ENCODE measurements at places on chromosomes 12 and 14.

- no peak for DNase-seq
Measured at GRCh38 chr14:83282706-83283105, 1749.1 kb upstream of the SEL1L start.

DNA sequence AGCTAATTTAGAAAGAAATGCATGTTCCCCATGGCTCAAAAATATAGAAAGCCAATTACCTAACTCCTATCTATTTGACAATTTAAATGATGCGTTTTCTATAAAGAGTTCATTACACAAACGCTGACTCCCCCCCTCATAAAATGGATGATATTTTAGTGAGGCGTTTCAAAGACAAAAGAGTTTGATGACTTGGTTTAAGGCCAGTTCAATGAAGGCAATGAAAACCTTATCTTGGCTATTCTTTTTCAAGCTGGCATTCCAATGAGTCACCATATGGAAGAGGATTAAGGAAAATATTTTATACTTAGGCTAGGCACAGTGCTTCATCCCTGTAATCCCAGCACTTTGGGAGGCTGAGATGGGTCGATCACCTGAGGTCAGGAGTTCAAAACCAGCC is 62.7 kb downstream of the HMGA2 start:
- no peak for DNase-seq

DNA sequence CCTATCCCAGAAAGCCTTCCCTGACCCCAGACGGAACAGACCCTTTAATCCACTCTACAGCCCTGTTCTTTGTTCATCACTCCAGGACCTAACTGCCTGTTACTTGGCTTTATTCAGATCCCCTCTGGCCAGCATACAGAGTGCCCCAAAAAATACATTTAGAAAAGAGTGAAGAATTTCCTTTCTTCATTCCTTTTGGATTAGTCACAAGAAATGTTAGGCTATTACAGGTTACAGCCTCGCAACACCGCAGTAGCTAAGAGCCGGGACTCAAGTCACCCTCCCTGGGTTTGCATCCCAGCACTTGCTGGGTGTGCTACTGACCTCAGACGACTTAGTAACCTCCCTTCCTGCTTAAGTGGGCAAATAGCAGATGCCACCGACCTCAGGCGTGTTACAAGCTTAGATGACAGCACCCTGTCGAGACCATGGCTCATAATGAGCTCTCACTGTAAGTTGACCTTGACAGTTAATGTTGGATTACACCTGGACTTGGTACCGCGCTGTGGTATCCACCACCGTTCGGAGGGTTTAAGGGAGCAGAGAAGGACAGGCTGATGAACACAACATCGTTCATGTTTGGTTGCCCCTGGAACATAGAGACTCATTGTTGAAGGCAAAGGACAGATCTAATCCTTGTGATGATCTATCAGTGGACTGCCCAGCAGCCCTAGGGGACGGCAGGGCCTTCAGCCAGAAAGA is 12.9 kb downstream of the GLRX5 start:
- DNase-seq: no peak

- DNase-seq: no peak
Measured at GRCh38 chr14:61417141-61417540, 95.8 kb downstream of the PRKCH start.

- no peak for DNase-seq
Measured at GRCh38 chr12:92301356-92301755, 155.7 kb upstream of the BTG1 start.

GRCh38 chr12:31003861-31004640 is 69.6 kb upstream of the DDX11 start:
- no peak for DNase-seq

DNA sequence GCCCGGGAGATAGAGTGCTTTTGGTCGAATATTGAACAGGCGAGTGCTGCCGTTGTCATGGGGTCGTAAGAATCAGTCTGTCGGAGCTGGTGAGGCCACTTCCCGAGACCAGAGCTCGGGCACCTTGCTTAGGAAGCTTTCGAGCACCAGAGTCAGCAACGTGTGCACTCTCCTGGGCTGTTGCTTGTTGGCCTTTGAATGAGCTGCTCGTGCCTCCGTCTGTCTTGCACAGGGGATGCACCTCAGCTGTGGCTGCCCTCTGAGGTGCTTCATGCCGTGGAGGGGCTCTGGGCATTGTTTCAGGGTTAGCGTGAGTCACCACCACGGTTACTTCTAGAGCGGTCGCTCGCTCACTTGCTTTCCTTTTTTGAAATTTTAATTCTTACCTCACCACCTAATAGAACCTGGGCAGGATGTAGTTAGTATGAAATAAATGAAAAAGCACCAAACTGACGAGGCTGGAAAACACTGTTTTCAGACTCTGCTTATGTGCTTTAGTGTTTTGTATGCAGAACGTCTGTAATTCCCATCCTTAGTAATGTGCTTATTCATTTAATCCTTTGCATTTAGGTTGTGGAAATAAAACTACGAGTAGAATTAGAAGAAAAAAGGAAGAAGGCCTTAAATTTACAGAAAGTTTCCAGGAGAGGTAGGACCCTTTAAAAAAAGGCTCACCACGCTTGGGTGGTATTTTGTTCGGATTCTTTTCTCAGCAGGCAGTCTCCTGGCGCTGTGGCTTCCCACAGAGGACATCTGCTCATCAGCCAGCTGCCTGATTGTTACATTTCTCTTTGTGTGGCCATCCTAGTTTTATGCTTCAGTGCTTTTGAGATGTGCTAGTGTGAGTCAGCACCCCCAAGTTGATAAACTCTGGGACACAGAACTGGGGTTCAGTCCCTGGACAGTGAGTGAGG is 40.6 kb downstream of the EP400 start:
- no peak for DNase-seq

DNA sequence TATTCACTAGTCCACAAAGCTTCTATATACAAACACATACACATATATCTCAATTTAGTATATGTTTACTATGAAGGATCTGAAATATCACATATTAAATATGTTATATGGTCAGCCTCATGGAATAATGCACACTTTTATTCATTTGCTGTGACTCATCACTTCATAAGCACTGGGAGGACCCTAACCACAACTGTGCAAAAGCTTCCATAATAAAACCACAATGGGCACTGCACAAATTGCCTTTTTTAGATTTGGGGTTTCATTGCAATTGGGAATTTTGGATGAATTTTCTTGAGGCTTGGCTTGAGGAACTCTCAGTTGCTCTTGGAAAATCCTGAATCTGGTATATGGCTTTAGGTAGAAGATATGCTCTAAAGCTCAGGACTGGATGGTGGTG is 399.4 kb downstream of the C12orf75 start:
- DNase-seq: no peak

GRCh38 chr14:98949051-98949450 is 322.9 kb downstream of the BCL11B start:
- DNase-seq: no peak

- no peak for DNase-seq
Measured at GRCh38 chr12:58629376-58629775, 290.9 kb downstream of the LRIG3 start.

DNA sequence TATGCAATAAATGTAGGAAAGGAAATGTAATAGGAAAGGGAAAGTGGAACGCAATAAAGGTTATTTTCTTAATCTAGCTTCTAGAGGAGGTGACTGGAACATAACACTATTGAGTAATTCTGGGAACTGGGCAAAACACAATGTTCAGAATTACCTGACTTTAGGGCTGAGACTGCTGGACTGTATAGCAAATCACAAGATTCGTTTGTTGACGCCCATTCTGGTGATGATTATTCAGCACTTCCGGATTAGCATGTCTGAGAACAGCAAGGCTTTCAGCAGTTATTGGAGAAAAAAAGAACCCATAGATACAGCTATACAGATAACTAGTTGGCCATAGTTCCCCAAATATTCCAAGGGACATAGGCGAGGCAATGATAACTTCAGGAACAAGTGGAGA is 2.3 kb upstream of the KLRD1 start:
- DNase-seq: no peak

- no peak for DNase-seq
Measured at GRCh38 chr14:24364841-24365240, 3.1 kb upstream of the NFATC4 start.

- no peak for DNase-seq
Measured at GRCh38 chr12:111103583-111103982, 183.2 kb upstream of the MYL2 start.

DNA sequence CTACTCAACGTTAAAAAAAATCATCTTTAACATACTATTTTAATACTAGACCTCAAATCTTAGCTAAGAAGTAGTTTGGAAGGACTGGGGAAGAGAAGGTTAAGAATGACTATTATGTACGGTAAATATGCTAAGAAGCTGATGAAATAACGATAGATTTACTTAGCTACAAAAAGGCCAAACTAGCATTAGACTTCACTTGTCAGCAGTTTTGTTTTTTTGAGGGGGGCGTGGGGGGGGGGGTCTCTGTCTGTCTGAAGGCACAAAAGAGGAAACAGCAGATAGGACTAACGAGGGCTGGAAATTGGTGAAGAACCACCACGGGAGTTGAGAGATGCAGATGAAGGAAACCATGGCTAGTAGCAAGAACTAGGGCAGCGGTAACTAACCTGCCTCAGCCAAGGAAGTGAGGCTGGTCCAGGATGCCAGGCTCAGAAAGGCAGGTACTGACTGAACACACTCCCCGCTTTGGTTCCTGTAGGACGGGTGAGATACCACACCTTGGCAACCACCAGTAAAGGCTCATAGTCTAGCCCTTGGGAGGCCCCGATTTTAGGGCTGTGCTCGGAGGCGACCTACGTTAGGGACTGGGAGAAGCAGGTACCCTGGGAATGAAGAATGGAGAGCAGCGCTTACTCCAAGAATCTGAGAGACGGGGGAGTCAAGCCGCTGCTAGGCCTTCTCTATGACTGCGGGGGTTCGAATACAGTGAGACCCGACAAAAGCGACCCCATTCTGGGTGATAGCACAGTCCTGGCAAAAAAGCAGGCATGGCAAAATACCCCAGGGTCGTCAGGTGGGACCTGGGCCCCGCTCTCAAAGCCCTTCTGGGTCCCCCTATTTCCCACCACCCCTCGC is 675 bp downstream of the NEDD8 start:
- no peak for DNase-seq

- DNase-seq: no peak
Measured at GRCh38 chr12:49823951-49824350, 4.3 kb downstream of the NCKAP5L start.

GRCh38 chr14:37994846-37995372 is 212.8 kb upstream of the SSTR1 start:
- DNase-seq: no peak

DNA sequence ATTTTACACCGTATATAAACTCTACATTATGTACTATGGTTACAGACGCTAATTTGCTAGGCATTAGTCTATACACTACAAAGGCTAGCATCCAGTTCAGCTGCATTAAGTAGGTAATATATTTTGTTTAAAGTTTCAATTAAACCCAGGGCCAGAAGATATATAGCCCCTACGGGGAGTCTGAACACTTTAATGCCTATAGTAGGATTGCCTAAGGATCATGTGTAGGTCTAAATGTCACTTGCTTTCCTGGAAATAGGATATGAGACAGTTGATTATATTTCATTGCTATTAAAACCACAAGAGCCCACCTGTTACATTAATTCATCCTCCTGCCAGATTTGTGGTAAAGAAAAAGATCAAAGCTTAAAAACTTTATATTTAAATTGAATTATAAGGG is 286.9 kb downstream of the TMTC2 start:
- DNase-seq: no peak

GRCh38 chr12:54060975-54061778 is 7.5 kb downstream of the HOXC4 start:
- no peak for DNase-seq

GRCh38 chr14:77119851-77120250 is 21.7 kb downstream of the ZDHHC22 start:
- no peak for DNase-seq

DNA sequence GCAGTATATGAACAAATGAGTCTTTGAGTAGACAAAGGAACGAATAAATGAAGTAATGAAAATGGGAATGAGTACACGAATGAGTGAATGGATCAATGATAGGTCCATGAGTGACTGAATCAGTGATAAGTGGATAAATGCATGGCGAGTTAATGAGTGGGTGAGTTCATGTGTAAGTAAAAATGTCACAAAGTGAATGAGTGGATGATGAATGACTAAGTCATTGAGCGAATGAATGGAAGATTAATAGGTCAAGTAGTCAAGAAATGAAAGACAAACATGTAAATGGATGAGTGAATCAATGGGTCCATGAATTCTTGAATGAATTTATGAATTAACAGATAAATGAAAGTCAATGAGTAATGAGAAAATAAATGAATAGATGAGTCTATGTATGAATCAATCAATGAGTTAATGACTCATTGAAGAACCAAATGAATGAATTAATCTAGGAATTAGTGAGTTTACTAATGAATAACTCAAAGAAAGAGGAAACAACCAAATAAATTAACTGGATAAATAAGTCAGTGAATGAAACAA is 97.3 kb upstream of the RTL1 start:
- no peak for DNase-seq

GRCh38 chr14:99699861-99700260 is 15.8 kb downstream of the CYP46A1 start:
- no peak for DNase-seq

DNA sequence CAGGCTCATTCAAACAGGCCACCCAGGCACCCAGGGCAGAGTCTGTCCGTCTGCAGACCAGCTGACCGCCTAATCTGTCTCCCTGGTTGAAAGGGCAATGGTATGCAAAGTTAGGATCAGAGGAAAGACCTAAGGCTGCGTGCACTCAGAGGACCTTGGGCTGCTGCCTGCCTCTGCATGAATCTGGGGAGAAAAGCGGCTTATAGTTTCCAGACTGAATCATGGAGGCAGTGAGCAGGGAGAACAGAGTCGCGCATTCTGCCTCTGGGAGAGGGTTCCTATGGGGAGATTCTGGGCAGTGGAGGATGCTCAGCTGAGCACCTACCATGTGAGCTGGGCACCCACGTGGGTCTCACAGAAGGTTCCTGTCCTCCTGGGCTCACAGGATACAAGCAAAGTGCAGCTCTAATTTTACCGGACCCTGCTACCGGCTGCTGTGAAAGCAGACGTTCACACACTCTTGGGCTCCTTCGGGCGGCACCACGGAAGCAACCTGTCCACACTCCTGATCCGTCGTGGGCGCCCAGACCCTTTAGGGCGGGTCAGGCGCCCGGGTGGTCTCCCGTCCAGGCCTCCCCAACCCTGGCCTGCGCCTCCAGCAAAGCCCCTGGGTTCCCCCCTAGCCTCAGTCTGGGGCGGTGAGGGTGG is 772 bp downstream of the SCARB1 start:
- DNase-seq: no peak

GRCh38 chr14:61839507-61839906 is 77.3 kb downstream of the SNAPC1 start:
- DNase-seq: no peak

All from NCI-H2081 treated with DMSO at 0.1 percent for 48 hours (cell line).